ENCODE measurements at places on chromosomes 2 and 18. TPM values are rescaled to one million over a fixed set of nuclear protein-coding genes. Genes with fewer than 3 reads are reported as not detected.

The NRBP1 gene
- 76.0 TPM for total RNA-seq

DNA sequence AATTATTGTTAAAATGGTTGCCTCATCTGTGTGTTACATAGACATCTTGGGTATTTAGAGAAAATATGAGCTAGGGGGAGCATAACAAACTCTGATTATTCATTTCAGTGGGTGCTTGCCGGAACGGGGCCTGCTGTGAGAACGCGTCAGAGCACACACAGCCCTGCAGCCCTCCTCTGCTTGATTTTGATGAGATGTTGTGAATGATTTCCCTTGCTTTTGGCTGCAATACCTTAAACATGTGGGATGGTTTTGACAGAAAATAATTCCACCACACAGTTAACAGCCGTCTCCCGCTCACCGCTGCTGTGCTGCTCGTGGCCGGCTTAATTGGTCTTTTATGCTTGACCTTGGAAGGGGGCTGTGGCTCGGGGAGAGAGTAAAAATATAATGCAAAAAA is 49.9 kb upstream of the TXNDC2 start:
- no peak for DNase-seq

The MALL gene
- total RNA-seq, result not detected

The AQP12A gene
- total RNA-seq, result not detected

Data from activated naive CD4-positive, alpha-beta T cell treated with anti-CD3 and anti-CD28 coated beads, Interleukin-2, amount 50 U/mL, for 72 hours (primary cell).